ENCODE measurements at places on chromosomes 12 and 14.

- no peak for DNase-seq
Measured at GRCh38 chr12:131176926-131177325, 223.2 kb downstream of the ADGRD1 start.

- no peak for DNase-seq
Measured at GRCh38 chr12:15544589-15544988, 222.3 kb downstream of the PTPRO start.

DNA sequence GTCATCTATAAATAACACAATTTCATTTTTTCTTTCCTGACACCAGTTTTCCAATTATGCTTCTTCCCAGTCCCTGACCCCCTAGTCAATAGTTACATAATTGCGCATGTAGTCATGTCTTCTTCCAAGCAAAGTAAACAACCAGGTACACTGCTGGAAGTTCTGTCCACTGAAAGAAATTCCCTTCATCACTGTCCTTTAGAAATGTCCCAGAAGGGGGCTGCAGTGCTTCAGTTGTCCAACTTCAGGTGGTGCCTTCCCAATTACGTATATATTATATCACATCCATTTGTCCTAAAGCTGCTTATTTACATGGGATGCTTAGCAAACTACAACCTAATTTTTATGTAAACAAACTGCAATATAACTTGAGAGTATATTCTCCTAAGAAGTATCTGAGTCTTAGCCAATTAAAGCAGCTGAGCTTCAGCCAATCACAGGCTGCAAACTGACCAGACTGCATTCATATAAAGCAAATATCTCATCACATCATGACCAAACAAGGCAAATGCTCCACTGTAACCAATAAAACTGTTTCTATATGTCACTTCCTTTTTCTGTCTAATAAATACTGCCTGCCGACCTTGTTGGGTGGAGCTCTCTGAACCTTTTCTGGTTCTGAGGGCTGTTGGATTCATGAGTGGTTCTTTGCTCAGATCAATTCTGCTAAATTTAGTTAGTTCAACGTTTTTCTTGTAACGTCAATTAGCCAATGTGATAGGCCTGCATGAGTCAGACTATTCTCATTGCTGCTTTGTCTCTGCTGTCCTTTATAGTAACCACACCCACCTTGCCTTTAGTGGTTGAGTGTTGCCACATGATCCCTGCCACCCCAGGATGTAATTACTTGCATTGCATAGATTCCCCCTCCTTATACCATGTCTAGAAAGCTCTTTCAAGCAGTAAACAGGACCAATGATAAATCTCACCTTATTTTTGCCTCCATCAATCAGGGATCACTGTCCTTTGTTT is 239.3 kb downstream of the ALG10B start:
- DNase-seq: no peak

- no peak for DNase-seq
Measured at GRCh38 chr12:575129-575502, 88.1 kb downstream of the NINJ2 start.

GRCh38 chr12:132483208-132483607 is 6.7 kb upstream of the FBRSL1 start:
- DNase-seq: no peak

DNA sequence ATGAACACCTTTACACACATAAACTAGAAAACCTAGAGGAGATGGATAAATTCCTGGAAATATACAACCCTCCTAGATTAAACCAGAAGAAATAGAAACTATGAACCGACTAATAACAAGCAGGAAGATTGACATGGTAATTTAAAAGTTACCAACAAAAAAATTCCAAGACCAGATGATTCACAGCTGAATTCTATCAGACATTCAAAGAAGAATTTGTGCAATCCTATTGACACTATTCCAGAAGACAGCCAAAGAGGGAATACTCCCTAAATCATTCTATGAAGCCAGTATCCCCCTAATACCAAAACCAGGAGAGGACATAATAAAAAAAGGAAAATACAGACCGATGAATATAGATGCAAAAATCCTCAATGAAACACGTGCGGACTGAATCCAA is 102.6 kb upstream of the KRR1 start:
- DNase-seq: no peak

GRCh38 chr12:125255935-125256633 is 190.8 kb downstream of the AACS start:
- DNase-seq: no peak

GRCh38 chr12:130335517-130336392 is 1.9 kb upstream of the PIWIL1 start:
- DNase-seq: peak; percentile 52
